ENCODE measurements at places on chromosomes 12 and 14. TPM values are rescaled to one million over a fixed set of nuclear protein-coding genes. Genes with fewer than 3 reads are reported as not detected.

LMNTD1 gene
- total RNA-seq = not detected

FAM181A gene
- not detected for total RNA-seq

DNA sequence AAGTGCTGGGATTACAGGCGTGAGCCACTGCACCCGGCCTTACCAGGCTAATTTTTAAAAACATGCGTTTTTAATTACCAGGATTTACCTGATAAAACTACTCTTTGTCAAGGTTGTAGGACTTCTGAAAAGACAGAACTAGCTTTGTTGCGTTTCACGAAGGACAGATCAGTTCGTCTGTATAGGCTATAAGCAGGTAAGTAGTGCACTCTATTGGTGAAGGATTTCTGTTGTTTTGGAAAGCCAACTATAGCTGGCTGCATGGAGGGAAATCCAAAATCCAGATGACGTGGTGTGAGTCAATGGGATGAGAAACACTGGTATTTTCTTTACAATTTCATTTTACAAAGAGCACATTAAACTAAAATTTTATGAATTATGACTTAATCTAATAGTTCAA is 14.6 kb downstream of the GNPNAT1 start:
- no peaks in the 10 kb centered on the region for H3K27me3 ChIP-seq
- no peaks in the 10 kb centered on the region for H3K4me1 ChIP-seq
- H3K4me3 ChIP-seq = no peak overlapping the region

- no peak overlapping the region for H3K27ac ChIP-seq
- no peak for DNase-seq
- no peaks in the 10 kb centered on the region for H3K36me3 ChIP-seq
Observed at GRCh38 chr12:67765776-67766766, 117.5 kb downstream of the DYRK2 start.

GRCh38 chr14:72024504-72024903 is 92.3 kb downstream of the RGS6 start:
- no peaks in the 10 kb centered on the region for H3K36me3 ChIP-seq
- no peaks in the 10 kb centered on the region for H3K27me3 ChIP-seq
- no peak for DNase-seq
- H3K4me1 ChIP-seq = no peaks in the 10 kb centered on the region
- no peak overlapping the region for H3K4me3 ChIP-seq
- no peak overlapping the region for H3K27ac ChIP-seq

- no peak for DNase-seq
- H3K27ac ChIP-seq = no peak overlapping the region
- no peaks in the 10 kb centered on the region for H3K27me3 ChIP-seq
- no peak overlapping the region for H3K4me3 ChIP-seq
Observed at GRCh38 chr14:105879867-105880561, 353.6 kb downstream of the TMEM121 start.

DNA sequence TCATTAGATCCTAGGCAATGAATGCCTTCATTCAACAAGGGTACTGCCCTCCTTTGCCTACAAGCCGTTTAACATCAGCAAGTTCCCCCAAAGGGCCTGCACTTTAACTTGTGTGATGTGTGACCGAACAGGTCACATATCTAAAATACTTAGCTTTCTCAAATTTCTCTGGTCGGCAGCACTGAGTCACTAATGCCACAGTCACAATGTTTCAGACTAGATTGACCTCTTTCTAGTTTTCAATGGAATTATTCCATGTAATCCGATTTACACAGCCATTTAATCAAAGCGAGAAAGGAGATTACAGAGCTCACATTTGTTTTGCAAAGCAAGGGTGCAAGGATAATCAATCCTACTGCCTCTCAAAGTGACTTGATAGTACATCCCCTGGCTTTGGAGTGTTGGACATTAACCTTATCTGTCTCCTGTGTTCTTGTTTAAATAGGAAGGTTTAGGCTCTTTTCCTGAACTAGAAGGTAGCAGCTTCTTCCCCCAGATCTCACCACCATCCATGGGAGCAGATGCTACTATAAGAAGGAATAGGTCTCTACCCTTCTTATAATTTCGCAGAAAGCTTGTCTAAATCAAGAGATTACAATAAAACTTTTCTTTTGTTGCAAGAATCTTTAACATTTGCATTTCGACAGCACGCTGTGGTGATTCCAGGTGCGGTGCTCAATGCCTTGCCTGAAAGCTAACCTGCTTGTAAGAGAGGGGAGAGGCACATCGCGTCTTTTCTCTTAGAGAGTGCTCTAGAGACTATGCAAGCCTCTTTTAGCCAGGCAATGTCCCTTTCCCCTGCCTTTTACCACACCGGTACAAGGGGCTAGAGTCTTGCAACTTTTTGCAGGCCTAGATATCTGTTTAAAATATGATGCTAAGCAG is 1.8 kb downstream of the KITLG start:
- no peaks in the 10 kb centered on the region for H3K4me1 ChIP-seq
- no peaks in the 10 kb centered on the region for H3K27me3 ChIP-seq
- peak overlapping the region; percentile 55 for H3K4me3 ChIP-seq
- peak overlapping the region; percentile 78 for H3K27ac ChIP-seq
- no peak for DNase-seq

GRCh38 chr12:126067626-126068329 is 1002.5 kb downstream of the AACS start:
- no peaks in the 10 kb centered on the region for H3K4me1 ChIP-seq
- no peaks in the 10 kb centered on the region for H3K36me3 ChIP-seq
- DNase-seq = no peak
- no peak overlapping the region for H3K27ac ChIP-seq
- no peak overlapping the region for H3K4me3 ChIP-seq
- no peaks in the 10 kb centered on the region for H3K27me3 ChIP-seq

DNA sequence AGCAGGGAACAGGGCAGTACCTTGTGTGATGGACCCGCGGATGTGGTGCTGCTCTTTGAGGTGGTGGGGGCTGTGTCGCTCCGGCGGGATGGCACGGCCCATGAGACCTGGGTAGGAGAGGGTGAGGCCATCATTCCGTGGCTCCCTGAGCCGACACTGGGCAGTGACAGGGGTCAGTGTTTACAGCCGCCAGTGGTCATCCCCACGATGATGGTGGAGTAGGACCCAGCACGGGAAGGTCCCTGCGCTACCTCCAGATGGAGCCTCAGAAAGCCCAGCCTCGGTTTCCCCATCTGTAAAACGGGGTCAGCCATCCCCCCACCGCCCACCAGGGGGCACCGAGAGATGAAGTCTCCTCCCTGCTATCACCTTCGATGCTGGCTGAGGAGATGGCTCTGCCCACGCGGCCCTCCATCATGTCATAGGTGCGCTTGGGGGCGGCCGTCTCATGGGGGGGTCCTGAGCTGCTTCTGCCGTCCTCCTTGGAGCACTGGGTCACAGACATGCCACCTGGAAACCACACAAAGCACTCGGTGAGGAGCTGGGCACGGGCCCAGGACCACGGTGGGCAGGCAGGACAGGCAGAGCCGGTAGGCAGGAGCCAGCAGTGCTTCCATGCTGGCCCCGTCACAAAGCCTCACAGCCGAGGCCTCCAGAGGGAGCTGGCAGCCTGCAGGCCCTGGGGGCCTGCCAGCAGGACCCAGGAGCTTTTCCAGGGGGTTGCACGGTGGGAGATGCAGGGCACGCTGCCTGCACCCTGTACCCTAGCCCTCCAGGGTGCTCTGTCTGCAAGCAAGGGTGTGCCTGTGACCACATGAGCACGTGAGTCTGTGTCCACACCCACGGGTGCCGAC is 53.1 kb downstream of the RFLNA start:
- no peak for DNase-seq
- no peaks in the 10 kb centered on the region for H3K36me3 ChIP-seq
- H3K4me1 ChIP-seq = no peaks in the 10 kb centered on the region
- no peaks in the 10 kb centered on the region for H3K27me3 ChIP-seq
- peak overlapping the region; percentile 38 for H3K27ac ChIP-seq

DNA sequence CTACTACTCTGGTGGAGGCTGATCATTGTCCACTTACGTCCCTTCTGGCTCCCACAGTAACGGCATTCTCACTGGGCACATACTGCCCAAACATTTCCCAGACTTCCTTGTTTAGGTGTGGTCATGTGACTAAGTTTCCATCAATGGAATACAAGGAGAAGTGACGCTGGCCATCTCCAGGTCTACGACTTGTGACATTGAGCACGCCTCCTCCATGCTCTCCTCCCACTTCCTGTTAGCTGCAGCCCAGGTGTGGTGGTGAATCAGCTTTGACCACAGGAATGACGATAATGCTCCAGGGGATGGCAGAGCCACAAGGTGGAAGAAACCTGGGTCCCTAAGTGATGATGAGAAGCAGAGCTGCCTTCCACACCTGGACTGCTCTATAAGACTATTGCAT is 6.0 kb upstream of the SLC24A4 start:
- H3K27ac ChIP-seq = no peak overlapping the region
- H3K4me3 ChIP-seq = no peak overlapping the region
- DNase-seq = no peak
- H3K36me3 ChIP-seq = no peaks in the 10 kb centered on the region

DNA sequence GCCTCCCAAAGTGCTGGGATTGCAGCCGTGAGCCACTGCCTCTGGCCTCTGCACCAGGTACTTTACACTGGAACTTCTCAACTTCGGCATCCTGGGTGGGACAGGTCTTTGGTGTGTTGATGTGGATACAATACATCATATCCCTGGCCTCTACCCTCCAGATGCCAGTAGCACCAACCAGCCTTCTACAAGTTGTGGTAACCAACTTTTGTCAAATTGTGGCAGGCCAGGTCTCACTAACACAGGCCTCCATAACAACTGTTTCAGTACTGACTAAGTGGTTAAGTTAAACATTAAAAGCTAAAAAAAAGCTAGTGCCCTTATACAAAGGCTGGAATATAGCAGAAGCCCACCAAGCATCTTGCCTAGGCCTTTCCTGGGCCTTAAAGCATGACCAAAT is 232.9 kb downstream of the PCNX1 start:
- no peaks in the 10 kb centered on the region for H3K27me3 ChIP-seq
- no peak for DNase-seq
- no peaks in the 10 kb centered on the region for H3K4me1 ChIP-seq
- H3K36me3 ChIP-seq = no peaks in the 10 kb centered on the region
- no peak overlapping the region for H3K27ac ChIP-seq

DNA sequence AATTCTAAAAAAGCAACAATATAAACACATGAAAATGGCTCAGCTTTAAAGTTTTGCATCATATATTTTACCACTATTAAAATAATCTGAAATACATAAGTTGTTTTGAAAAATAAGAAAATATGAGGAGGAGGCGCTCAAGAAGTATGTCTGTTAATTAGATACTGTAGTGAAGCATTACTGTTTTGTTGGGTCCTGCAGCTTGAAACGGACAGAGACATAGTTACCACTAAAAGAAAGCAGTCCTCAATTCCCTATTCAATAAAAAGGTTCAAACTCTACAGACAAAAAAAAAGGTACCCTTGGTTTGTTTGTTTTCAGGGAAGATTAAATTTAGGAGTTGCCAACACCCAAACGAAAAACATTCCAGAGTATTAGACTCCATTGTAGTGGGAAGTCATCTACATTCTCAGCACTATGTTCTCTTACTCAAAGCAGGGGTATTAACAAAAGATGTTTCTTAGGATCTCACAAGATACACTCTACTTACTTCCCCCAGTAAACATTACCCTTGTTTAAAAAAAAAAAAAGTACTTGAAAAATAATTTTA is 3.0 kb downstream of the PAWR start:
- H3K27me3 ChIP-seq = no peaks in the 10 kb centered on the region
- no peaks in the 10 kb centered on the region for H3K36me3 ChIP-seq
- DNase-seq = no peak
- peaks cover 9% of the 10 kb centered on the region for H3K4me1 ChIP-seq

DNA sequence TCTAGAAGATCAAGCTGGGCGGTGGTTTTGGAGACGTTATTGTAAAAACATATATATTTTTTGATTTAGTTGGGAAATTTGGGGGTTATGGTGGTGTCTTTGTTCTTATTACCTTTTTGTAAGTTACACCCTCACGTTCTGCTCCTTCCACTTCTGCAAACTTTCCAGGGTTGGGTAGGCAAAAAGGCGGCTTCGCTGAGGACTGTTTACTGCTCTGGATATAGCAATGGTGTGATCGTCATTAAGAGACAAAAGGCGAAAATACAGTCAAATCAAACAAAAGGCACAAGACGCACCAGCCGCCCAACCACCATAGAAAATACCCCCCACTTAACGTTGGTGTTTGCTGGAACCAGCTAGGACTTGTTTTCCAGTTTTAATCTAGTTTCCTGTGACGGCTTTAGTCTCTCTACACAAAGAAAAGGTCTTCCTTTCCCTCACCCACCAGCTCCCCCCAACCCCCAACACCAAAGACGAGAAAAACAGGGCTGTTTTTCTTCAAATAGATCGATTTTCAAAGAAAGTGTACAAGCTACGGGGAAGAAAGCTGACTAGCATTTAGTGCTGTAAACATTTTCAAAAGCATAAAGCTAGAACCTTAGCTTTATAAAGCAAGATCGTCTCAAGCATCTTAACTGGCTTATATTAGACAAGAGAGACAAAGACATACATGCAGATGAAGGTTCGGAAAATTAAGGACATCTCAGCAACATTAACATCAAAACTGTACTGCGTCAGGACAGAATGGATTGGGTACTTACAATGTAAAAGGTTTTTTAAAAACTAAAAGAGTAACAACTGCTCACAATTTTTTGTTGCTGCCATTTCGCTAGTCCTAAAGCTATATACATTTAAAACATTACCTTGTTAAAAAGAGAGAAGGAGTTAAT is 2.0 kb upstream of the SETD1B start:
- peak overlapping the region; percentile 100 for H3K27ac ChIP-seq
- peak overlapping the region; percentile 80 for H3K4me3 ChIP-seq
- no peak for DNase-seq
- peaks cover 14% of the 10 kb centered on the region for H3K4me1 ChIP-seq
- H3K27me3 ChIP-seq = no peaks in the 10 kb centered on the region
- H3K36me3 ChIP-seq = no peaks in the 10 kb centered on the region

- no peak overlapping the region for H3K4me3 ChIP-seq
- no peaks in the 10 kb centered on the region for H3K4me1 ChIP-seq
- no peaks in the 10 kb centered on the region for H3K27me3 ChIP-seq
- no peaks in the 10 kb centered on the region for H3K36me3 ChIP-seq
Observed at GRCh38 chr12:110677206-110677911, 11.6 kb downstream of the HVCN1 start.

GRCh38 chr14:96617635-96618034 is 115.5 kb downstream of the PAPOLA start:
- H3K4me3 ChIP-seq = no peak overlapping the region
- H3K27me3 ChIP-seq = no peaks in the 10 kb centered on the region
- no peaks in the 10 kb centered on the region for H3K36me3 ChIP-seq
- no peak overlapping the region for H3K27ac ChIP-seq
- H3K4me1 ChIP-seq = no peaks in the 10 kb centered on the region
- no peak for DNase-seq

- no peaks in the 10 kb centered on the region for H3K27me3 ChIP-seq
- no peaks in the 10 kb centered on the region for H3K4me1 ChIP-seq
- no peaks in the 10 kb centered on the region for H3K36me3 ChIP-seq
- H3K27ac ChIP-seq = no peak overlapping the region
- no peak for DNase-seq
- H3K4me3 ChIP-seq = no peak overlapping the region
Observed at GRCh38 chr12:127024791-127025190, 1242.2 kb upstream of the TMEM132C start.
